ENCODE measurements at places on chromosomes 3 and 15. TPM values are rescaled to one million over a fixed set of nuclear protein-coding genes. Genes with fewer than 3 reads are reported as not detected.

GRCh38 chr15:89912674-89913396, at the start of gene ARPIN:
TSS of gene ARPIN (minus strand) at chr15:89912952. CDS start at chr15:89912835, 117 bp downstream.
- peak within 1 kb of the TSS; percentile 49 for H3K27ac ChIP-seq
- no peaks in the 10 kb centered on the region for H3K27me3 ChIP-seq
- H3K4me1 ChIP-seq = peaks cover 16% of the 10 kb centered on the region
- peak within 1 kb of the TSS; percentile 44 for H3K4me3 ChIP-seq
- peak; percentile 83 for DNase-seq

Gene ST8SIA2
- 13.6 TPM for total RNA-seq

Gene FES
- 11.7 TPM for total RNA-seq

DNA sequence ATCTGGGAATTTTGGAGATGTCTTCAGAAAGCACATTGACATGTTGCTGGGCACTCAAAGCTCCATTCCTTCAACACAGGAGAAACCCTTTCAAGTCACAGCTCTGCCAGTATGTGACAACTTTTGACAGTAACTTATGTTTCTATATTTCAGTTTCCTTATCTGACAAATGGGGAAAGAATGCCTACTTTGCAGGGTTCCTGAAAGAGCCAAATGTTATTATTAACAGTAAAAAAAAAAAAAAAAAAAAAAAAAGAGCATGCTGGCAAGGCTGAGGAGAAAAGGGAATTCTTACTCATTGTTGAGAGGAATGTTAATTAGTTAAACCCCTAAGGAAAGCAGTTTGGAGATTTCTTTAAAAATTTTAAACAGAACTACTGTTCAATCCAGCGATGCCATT, 272.5 kb upstream of the TGFBR2 start:
- no peaks in the 10 kb centered on the region for H3K4me1 ChIP-seq
- H3K27ac ChIP-seq = no peak overlapping the region
- no peaks in the 10 kb centered on the region for H3K27me3 ChIP-seq
- H3K36me3 ChIP-seq = no peaks in the 10 kb centered on the region

- H3K36me3 ChIP-seq = no peaks in the 10 kb centered on the region
- DNase-seq = peak; percentile 47
- no peak overlapping the region for H3K4me3 ChIP-seq
- peaks cover 65% of the 10 kb centered on the region for H3K27me3 ChIP-seq
- peaks cover 35% of the 10 kb centered on the region for H3K4me1 ChIP-seq
These were observed 36.9 kb downstream of the RHCG start for GRCh38 chr15:89459271-89460038.

Data from neural progenitor cell (in vitro differentiated cells).